ENCODE measurements at places on chromosomes 1 and 21.
A peak's percentile ranks its signal among the peaks of the same experiment; 100 is the strongest.

DNA sequence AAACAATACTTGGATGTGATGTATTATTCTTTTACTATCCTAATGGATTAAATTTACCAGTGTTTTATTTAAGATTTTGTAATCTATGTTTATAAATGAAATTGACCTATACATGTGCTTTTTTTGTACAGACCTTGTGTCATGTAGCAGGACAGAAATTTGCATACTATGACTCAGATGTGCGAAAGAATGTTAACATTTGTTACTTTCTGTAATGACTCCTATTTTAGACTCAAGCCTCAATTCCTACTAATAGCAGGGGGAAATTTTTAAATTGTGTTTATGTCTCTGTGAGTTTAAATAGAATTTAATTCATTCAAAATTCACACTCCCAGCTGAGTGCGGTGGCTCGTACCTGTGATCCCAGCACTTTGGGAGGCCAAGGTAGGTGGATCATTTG is 21.8 kb upstream of the RIMKLA start:
- no peak for DNase-seq

DNA sequence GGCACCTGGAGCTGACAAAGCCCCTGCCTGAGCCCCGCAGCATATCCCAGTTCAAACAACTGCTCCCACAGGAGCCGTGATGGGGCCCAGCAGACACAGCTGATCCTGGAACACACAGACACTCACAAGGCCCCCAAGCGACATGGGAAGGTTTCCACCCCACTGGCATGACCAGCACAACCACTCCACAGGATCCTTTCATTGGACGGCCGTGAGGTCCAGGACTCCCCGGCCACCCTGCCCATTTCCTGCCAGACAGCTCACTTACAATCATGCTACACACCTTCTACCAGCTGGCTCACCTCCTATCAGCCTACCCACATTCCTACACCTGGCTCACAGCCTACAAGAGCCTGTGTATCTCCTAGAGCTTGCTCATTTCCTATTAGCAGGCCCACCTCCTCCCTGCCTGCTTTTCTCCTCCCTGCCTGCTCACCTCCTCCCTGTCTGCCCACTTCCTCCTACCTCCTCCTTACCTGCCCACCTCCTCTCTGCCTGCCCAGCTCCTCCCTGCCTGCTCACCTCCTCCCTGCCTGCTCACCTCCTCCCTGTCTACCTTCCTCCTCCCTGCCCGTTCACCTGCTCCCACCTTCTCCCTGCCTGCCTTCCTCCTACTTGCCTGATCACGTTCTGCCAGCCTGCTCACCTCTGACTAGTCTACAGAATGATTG is 73.9 kb downstream of the MATN1 start:
- no peak for DNase-seq

DNA sequence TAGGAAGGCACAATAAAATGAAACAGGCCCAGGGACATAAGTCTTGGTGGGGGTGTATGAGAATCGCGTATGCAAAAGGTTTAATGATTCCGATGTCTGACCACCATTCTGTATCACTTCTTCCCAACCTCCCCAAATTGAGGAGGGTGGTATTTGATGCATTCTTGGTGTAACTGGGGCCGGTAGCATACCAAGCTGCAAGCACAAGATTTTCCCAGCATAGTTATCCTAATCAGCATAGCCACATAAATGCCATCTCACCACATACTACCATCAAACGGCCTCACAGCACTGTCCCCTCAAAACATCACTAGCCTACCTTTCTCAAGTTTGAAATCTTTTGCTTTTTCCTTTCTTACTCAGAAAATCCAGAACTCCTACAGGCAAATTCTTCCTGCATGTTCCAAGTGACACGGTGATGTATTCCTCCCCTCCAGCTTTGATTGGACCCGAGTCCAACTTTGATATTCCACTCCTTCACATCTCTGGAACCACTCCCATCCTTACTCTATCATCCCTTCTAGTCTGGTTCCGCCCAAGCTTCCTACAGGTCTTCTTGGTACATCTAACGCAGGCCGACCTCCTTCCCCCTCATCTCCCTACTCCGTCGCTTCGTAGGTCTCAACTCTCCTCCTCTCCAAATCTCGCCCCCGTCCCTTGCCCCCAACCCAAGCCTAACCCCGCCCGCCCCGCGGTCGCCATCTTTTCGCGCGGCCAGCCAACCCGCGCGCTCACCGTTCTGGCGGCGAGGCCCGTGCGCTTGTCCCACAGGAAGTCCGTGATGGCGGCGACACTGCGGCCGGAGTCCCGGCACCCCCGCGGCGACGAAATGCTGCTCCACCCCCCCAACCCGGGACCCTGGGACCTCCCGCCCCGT is 600 bp downstream of the CLK2 start:
- DNase-seq: no peak

GRCh38 chr1:58971629-58972140 is 187.8 kb upstream of the JUN start:
- DNase-seq: no peak

- no peak for DNase-seq
Measured at GRCh38 chr1:147745271-147745670, 15.1 kb downstream of the GJA5 start.

DNA sequence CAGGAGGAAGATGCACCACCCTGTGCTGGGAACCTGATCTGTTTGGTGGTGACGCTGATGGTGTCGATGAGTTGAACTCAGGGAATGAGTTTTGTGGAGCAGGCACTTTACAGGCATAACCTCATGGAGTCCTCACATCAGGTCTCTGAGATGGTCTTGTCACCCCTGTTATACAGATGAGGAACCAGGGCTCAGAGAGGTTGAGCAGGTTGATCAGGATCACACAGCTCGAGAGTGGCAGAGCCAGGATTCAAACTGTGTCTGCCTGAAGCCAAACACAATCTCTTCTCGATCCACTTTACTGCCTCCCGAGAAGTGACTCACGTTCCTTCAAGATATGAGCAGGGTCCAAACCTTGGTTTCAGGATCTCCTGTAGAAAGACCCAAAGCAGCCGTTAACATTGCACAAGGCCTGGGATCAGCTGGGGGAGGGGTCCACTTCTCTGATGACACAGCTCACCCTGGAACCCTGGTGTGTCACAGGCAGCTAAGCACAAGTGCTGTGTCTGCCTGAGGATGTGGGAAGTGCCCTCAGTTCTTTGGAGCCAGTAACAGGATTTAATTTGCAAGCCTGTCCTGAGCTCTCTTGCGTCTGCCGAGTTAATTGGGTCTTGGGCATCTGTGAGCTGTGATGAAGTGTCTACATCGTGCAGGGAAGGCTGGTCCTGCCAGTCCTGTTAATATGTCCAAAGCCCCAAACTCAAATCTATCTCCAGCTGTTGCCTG is 65.4 kb upstream of the STUM start:
- DNase-seq: no peak

DNA sequence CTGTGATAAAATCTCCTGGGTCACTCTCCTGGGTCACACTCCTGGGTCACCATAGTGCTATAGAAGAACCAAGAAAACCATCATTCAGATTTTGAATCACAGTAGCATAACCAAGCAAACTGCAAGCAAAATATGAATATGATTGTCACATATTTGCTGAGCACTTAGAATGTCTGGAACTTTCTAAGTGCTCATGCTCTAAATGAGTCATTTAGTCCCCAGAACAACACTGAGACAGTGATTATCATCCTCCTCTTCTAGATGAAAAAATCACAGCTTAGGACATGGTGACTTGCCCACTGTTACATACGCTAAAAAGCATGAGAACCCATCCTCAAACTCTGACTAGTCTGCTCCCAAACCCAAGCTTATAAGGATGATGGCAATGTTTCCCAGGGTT is 39.5 kb upstream of the DDAH1 start:
- DNase-seq: no peak

DNA sequence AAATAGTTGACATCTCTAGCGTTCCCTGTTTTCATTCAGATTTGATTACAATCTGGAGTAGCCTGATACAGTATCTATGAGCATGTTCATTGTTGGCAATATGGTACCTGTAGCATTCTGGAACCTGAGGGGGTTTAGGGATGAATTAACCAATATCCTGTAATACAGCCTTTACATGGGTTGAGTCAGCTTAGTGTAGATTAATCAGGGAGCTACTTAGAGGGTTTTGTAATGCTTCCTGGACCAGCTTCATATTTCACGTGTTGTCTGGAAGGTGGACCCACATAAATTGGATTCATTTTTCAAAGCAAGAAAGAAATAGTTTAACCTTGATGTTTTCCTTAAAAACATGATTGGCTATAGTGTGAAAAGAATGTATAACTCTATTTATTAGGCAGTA is 3.6 kb downstream of the OTUD3 start:
- no peak for DNase-seq

GRCh38 chr1:67627906-67628305 is 57.1 kb upstream of the GADD45A start:
- DNase-seq: no peak

GRCh38 chr1:93631626-93632365 is 49.8 kb downstream of the BCAR3 start:
- no peak for DNase-seq

GRCh38 chr1:166839600-166840308 is 479 bp downstream of the POGK start:
- peak; percentile 47 for DNase-seq

GRCh38 chr1:26029864-26030481 is 8.4 kb downstream of the EXTL1 start:
- DNase-seq: no peak

- no peak for DNase-seq
Measured at GRCh38 chr1:86303041-86303690, 93.0 kb downstream of the ODF2L start.

DNA sequence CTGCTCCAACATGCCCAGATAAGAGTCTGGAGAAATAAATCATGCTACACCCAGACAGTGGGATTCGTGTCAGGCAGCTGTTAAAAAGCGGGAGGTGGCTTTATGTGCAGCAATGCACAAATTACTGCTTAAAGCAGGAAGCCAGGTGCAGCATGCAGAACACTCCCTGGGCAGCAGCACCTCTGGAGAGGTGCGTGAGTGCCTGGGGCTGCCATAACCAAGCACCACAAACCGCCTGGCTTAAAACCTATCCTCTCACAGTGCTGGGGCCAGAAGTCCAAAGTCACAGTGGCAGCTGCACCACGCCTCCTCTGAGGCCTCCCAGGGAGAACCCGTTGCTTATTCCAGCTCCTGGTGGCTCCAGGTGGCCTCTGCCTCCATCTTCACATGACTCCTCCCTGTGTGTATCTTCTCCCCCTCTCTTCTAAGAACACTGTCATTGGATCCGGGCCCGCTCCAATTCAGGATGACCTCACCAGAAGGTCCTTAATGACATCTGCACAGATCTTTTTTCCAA is 115.6 kb downstream of the SIK1 start:
- DNase-seq: no peak

GRCh38 chr1:24930260-24931145 is at the start of gene RUNX3:
TSS of gene RUNX3 (minus strand) at chr1:24930276. CDS start at chr1:24929868, 408 bp downstream.
- peak; percentile 93 for DNase-seq

DNA sequence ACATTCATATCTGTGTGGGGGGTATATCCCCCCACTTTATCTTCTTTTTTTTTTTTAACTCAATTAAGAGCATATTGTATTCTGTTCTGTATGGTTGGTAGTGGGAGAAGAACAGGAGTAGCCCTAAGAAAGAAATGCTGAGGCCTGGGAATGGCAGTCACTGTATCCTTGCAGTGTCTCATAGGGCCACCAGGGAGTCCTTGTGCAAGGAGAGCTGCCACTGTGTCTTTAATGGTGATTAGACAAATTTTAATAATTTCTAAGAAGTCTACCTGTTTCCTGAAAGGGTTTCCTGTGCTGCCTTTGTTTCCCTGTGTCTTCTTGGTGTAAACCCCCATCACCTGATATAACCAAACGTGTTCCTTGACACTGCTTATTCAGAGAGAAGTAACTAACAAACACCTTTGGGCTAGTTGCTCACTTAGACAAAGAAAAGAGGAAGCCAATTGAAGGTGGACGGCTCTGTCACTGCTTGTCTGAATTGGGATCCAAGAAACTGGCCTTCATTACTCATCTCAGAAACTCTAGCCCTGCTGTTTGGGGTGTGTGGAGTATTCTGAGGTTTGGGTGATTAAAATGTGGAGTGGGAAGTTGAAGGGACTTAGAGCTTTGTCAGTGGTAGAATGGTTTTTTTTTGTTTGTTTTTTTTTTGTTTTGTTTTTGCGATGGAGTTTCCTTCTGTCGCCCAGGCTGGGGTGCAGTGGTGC is 15.2 kb downstream of the GIPC2 start:
- no peak for DNase-seq

GRCh38 chr1:151156515-151156819 is at the start of gene TNFAIP8L2:
TSS of gene TNFAIP8L2 (plus strand) at chr1:151156649. CDS start at chr1:151158698, 2,049 bp downstream.
- peak; percentile 61 for DNase-seq

GRCh38 chr1:228899421-228899956 is 164.2 kb downstream of the RHOU start:
- no peak for DNase-seq

DNA sequence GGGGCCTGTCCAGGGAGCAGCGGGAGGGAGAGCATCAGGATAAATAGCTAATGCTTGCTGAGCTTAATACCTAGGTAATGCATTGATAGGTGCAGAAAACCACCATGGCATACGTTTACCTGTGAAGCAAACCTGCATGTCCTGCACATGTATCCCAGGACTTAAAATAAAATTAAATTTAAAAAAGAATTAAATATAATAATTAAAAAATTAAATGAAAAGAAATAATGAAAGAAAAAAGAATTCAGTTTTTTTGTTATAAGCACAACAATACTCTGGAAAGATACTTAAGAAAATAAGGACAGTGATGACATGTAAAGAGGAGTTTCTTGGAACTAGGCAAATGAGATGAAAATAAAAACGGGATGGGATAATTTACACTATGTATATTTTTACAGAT is 386.2 kb downstream of the LRRIQ3 start:
- DNase-seq: no peak

DNA sequence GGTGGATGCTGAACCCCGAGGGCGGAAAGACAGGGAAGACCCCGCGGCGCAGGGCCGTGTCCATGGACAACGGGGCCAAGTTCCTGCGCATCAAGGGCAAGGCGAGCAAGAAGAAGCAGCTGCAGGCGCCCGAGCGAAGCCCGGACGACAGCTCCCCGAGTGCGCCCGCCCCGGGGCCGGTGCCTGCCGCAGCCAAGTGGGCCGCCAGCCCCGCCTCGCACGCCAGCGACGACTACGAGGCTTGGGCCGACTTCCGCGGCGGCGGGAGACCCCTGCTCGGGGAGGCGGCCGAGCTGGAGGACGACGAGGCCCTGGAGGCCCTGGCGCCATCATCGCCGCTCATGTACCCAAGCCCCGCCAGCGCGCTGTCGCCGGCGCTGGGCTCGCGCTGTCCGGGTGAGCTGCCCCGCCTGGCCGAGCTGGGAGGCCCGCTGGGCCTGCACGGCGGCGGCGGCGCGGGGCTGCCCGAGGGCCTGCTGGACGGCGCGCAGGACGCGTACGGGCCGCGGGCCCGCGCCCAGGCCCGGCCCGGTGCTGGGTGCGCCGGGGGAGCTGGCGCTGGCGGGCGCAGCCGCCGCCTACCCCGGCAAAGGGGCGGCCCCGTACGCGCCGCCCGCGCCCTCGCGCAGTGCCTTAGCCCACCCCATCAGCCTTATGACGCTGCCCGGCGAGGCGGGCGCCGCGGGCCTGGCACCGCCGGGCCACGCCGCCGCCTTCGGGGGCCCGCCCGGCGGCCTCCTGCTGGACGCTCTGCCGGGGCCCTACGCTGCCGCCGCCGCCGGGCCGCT is 20.7 kb downstream of the FOXO6 start:
- no peak for DNase-seq

GRCh38 chr21:37804001-37804400 is 112.3 kb downstream of the KCNJ6 start:
- DNase-seq: no peak

All from activated T-helper 1 cell treated with Interleukin-2 at 50 U/mL for 16 hours (primary cell).